Skeletal muscle tissue (tissue), 5 donors: ENCODE measurements at places on chromosomes 12 and 14. TPM values are rescaled to one million over a fixed set of nuclear protein-coding genes. Genes with fewer than 3 reads are reported as not detected.

Gene OAS1
- 8.9 TPM for total RNA-seq

Gene TMEM229B
- total RNA-seq: 0.52 TPM

Gene FAM90A1
- total RNA-seq: 0.52 TPM

Gene CARMIL3
- total RNA-seq: under 0.01 TPM

Gene LRRIQ1
- not detected for total RNA-seq

Gene KRT82
- total RNA-seq: not detected

Gene TAS2R8
- not detected for total RNA-seq

Gene PLXNC1
- total RNA-seq: 17.2 TPM

Gene NTS
- total RNA-seq: 2.6 TPM

Gene SMIM41
- total RNA-seq: not detected

Gene TTC9
- 1.0 TPM for total RNA-seq

Gene MLXIP
- total RNA-seq: 10.4 TPM

Gene HOXC10
- 3.7 TPM for total RNA-seq

Gene PPP1R36
- total RNA-seq: 0.52 TPM

Gene SLCO1B3
- total RNA-seq: under 0.01 TPM

Gene DIABLO
- 45.4 TPM for total RNA-seq

Gene TESPA1
- 0.52 TPM for total RNA-seq

Gene KCNC2
- 0.52 TPM for total RNA-seq

Gene DLK1
- total RNA-seq: 283 TPM

Gene BIN2
- 3.1 TPM for total RNA-seq

Gene SIX6
- total RNA-seq: not detected
